Effector CD8-positive, alpha-beta T cell (primary cell): ENCODE measurements at places on chromosomes 2 and 18.

DNA sequence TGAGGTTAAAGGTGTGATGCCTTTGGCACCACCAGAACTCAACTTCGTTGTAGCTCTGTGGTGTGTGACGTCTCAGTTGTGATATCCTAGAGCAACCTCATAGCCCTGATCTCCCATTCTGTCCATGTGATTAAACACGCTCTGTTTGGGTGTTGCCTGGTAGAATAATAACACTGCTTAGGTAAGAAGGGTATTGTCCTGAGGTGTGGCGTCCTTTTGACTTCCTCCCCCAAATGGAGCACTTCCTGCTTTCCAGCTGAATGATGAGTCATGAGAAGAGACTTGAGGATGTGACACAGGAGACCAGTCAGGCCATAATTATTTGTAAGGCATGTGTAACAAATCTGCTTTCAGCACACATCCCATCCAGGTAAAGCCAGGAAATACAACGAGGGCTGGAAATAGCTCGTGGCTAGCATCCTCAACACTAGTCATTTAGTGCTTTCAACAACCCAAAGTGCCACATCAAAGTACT lies 100.7 kb downstream of the RAPGEF4 start:
- no peak for DNase-seq

DNA sequence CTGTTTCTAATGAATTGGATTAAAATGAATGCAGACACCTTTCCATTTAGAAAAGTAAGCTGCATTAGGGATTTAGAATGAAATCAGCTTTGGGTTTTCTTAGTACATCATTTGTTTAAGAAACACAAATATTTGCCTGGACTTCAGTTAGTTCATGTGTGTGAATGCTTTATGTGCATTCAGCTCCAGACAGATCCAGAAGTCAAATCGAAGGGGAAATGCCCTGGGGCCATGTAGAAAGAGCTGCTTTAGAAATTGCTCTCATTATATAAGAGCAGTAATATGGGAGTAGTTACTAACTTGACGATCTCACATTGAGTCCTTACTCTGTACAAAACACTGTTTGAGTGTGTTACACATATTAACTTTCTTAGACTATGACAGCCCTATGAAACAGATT lies 88.0 kb upstream of the TTC39C start:
- no peak for DNase-seq

DNA sequence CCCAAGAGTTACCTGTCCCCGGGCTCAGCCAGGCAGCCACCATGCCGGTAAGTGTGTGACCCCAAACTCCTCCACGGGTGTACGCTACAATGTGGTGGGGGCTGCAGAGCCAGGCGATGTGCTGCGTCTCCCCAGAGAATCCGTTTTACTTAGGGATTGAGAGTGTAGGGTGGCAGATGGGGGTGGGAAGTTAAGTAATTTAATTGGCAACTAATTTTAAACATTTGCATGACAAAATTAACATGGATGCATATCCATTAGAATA lies 26.6 kb upstream of the RPL31 start:
- DNase-seq: no peak

DNA sequence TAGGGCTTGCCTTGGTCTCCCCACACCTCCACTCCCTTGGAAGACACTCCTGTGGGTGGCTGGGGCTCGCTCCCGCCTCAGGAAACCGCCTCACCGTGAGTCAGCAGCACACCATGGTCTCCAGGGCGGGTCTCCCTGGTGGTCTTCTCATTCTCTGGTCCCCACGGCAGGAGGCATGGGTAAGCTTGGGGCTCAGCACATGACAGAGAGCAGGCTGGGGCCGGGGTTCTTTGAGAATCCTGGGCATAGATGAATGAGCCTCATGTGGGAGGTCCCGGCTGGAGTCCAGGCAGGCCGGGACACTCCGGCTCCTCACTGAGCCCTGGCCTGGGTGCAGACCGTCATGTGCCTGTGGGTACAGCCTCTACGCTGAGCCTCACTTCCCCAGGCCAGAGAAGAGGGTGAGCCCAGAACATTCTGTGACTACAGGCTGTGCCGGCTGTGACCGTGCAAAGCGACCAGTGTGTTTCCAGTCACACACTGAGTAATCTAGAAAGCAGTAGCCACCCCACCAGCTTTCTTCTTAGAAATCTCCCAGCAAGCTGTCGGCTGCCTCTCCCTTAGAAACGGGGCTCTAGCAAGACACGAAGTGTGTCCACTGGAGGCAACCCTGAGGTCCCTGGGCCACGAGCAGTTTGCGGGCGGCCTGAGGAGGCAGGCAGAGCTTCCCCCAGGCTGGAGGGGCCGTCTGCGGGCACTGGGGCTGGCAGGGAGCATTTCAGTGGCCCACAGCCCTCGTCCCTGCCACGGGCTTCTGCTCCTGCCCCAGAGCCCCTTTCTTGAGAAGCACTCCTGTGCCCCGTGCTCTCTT lies 93.1 kb downstream of the RHOB start:
- no peak for DNase-seq

DNA sequence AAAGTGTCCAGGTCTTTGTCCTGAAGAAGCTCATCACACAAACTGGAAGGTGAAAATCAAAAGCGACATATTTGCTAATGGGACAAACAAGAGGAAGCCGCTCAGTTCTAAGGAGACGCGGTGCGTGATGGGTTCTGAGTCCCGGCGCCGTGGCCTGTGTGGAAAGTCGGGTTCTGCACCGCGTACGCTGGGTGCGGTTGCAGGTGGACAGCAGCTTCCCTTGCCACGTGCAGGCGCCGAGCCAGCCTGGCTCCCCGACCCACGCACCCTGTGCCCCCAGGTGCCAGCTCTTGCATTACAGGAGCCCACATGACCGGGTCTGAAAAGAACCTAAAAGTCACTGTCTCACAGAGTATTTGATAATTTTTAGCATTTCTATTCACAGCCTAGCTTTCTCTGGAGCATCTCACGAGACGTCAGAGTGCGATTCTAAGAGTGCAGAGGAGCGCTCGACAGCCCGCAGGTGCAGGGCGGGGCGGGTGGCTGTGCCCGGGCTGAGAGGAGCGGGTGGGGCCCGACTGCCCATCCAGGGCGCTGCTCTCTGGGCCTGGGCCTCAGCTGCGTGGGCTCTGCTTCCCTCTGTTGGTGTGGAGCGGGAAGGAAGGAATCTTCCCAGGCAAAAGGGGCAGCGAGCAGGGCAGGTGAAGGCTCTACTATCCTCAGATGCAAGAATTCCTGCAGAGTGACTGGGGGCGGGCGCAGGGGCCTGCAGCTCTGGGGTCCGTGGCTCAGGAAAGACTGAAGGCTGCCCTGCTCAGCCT lies 39.4 kb downstream of the MYT1L start:
- DNase-seq: no peak

DNA sequence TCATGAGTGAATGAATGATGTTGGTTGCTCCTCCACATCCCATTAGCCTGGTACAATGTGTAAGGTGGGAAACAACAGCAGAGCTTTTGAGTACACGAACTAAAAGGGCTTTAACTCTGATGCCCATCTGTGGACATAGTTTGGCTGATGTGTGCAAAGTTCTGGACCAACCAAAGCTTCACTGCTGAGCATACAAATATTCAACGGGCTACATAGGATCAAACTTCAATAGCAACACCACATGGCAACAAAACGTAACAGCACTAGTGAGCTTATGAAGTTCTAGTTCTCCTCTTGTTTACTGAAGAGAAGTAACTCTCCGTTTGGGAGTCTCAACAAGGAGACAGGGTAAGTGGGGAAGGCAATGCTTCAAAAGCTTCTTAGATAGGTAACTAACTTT lies 20.4 kb downstream of the STAM2 start:
- DNase-seq: no peak

- DNase-seq: no peak
These were observed 26.1 kb upstream of the SETBP1 start for GRCh38 chr18:44654573-44654972.

DNA sequence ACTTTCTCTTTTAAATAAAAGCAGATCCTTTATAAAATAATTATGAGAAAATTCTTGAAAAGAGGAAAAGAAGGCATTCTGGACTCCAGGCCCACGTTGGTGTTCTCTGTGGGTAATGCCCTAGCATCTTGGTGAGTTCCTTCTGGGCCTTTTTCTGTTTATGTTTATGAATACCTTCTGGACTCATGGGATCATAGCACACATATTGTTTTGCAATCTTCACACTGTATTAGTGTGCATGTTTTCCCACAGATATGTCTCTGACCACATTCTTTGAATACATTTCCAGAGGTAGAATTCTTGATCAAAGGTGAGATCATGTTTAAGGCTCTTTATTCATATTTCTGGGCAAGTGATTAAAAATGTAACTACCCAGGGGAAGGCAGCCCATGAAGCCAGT lies 15.9 kb downstream of the GLI2 start:
- DNase-seq: no peak

DNA sequence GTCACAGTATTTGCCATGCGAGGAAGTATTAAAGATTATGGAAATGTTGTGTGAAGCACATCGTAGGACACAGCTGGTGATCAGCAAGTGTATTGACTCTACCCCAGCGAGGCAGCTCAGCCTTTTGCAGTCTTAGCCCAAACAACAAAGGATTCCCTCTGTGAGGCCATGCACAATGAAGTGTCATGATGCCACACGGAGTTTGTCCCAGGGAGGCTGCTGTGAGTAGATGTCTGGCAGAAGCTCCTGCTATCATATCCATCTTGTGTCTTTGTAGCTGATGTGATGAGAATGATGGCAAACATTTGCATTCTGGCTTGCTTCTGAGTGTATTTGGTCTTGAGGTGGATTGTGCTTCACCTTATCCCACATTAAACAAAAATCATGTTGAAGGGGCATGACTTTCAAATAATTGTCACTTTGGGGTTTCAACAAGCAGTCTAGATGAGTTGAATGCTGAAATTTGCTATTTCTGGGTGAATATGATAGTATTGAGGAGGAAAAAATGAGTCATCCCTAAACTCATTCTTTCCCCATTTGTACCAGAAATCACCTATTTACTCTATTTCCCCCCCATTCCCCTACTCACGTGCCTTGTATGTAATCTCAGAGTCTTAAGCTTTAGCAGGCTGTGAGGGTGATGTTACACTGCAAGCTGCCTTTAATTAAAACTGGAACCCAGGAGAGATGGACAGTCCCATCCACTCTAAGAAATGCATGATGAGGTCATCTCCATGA lies 273.5 kb downstream of the RNF144A start:
- DNase-seq: no peak

GRCh38 chr18:56388571-56388970 lies 249.8 kb downstream of the TXNL1 start:
- no peak for DNase-seq

GRCh38 chr2:86577817-86578456 lies 14.7 kb upstream of the CHMP3 start:
- DNase-seq: no peak

- no peak for DNase-seq
These were observed 14.6 kb downstream of the STRADB start for GRCh38 chr2:201466050-201466675.

GRCh38 chr18:62569081-62569655 lies 46.3 kb downstream of the ZCCHC2 start:
- DNase-seq: no peak

DNA sequence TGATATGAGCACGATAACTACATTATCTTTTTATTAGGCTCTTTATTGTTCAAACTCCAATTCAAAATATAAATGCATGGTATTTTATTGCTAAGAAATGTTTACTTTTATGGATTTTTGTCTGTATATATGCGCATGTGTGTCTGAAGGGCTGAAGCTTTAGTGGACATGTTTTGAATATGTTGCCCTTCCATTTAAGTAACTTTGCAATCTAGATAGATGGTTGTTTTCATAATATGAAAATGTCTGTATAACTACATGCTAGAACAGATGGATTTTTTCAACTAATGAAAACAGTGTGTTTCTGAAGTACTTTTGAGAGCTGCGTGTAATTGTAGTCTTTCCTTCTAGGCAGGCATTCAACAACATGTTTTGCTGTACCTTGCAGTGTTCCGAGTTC lies 18.7 kb downstream of the DCAF17 start:
- no peak for DNase-seq

DNA sequence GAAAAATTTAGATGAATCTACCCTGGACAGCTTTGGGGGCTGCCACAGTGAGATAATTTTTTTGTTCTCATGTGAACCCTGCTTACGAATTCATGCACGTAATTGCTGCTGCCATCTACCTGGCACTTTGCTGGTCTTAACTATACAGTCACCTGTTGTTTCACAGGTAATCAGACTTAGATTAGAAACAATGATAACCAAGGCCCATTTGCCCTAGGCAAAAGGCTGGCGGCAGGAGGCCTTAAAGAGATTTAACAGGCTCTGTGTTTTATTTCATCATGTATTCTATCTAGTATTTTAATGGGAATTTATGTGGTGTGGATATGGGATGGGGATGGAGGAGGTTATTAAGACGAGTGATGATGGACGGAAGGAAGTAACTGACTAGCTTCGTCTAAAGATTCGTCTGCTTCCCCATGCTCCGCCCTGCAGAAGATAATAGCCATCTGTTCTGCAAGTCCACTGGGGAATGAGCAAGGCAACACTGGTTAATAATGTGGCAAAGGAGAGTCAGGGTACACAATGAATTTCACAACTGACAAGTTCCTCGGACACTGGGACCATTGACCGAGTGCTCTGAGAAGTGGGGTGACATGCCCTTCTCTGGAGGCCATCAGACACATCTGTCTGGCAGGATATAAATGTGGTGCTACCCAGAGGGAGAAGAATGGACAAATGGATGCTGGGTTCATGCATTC lies 291.8 kb upstream of the TNP1 start:
- no peak for DNase-seq

- no peak for DNase-seq
These were observed 681.0 kb upstream of the GCFC2 start for GRCh38 chr2:76391678-76392077.

- DNase-seq: no peak
These were observed 136.7 kb downstream of the BCL2 start for GRCh38 chr18:63182861-63183260.

DNA sequence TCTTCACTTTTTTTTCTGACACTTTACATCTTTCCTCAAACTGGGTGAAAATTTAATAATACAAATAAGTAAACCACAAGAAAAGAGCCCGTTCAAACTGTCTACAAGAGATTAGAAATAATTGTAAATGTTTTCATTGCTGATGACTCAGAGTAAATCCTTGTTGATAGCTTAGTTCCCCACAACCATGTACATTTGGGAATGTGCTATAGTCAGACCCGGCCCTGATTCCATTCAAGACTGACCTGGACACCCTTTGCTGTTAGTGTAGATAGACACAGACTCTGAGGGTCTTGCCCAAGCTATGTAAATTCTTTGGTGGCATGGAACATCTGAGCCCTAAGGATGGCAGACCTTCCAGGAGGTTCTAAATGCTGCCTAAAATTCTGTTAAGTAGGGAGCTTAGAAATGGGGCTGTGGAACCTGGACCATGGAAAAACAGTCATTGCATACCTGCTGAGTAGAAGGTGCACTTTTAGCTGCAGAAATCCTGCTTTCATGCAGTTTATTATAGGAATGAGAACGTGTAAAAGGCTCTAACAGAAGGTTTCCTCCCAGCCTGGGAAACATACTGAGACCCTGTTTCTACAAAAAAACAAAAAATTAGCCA lies 3.7 kb downstream of the MALT1 start:
- DNase-seq: no peak

GRCh38 chr2:216858312-216858711 lies 1.6 kb downstream of the TNP1 start:
- no peak for DNase-seq

DNA sequence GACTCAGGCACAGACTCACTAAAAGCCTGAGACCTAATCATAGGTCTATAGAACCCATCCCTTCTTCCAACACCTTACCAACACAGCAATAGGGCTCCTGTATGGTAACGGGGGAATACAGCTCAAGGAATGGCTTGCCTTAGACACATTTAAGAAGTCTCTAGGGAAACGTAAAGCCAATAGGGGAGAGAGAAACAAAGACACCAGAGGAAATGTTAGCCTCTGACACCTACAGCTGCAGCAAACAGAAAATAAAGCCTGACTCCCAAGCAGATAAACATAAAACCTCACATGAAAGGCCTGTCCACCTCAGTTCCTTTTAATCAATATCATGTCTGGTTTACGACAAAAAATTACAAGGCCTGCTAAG lies 51.1 kb upstream of the NCOA1 start:
- DNase-seq: no peak
